ENCODE measurements at places on chromosomes 1 and 21.

GRCh38 chr1:10484521-10484920, 9.8 kb downstream of the PEX14 start:
- DNase-seq, result no peak

DNA sequence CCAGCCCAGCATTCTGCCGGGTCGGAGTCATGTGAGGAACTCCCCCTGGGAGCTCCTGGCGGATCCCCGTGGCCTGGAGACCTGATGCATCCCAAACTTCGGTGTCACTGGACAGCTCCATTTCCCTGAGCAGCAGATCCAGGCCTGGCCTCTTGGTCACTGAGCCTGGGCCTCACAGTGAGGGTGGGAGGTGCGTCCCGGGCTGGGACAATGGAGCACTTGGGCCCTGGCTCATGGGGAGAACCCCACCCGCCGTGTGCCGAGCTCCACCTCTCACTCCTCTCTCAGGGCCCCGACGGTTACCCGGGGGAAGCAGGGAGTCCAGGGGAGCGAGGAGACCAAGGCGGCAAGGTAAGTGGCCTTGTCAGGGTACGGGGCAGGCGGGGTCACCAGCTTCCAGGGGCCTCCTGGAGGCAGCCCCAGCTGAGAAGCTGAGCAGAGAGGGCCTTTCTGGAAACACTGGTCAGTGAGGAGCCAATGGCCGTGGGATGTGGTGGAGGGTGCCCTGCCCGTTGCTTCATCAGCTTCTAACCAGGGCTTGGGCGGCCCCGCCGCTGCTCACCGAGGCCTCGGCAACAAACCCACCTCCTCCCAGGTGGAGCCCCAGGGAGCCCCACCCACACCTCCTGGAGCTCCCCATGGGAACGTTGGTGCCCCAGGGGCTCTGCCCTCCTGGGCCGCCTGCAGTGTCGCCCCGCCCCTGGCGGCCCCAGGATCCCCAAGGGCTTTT, 19.8 kb downstream of the COL6A2 start:
- DNase-seq, result no peak

GRCh38 chr1:111758373-111758772, 2.7 kb downstream of the DDX20 start:
- no peak for DNase-seq

DNA sequence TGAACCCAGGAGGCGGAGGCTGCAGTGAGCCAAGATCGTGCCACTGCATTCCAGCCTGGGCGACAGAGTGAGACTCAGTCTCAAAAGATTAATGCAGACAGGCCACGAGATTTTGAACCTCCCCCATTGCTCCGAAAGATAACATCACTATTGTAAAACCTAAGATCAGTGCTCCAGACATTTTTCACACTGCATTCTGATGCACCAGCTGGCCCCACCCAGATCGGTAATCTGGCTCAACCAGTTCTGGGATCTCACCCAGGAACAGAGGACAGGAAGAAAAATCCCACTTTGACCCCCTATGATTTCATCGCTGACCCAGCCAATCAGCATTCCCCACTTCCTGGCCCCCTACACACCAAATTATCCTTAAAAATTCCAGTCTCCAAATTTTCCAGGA, 10.7 kb upstream of the CSRP1 start:
- DNase-seq, result no peak

DNA sequence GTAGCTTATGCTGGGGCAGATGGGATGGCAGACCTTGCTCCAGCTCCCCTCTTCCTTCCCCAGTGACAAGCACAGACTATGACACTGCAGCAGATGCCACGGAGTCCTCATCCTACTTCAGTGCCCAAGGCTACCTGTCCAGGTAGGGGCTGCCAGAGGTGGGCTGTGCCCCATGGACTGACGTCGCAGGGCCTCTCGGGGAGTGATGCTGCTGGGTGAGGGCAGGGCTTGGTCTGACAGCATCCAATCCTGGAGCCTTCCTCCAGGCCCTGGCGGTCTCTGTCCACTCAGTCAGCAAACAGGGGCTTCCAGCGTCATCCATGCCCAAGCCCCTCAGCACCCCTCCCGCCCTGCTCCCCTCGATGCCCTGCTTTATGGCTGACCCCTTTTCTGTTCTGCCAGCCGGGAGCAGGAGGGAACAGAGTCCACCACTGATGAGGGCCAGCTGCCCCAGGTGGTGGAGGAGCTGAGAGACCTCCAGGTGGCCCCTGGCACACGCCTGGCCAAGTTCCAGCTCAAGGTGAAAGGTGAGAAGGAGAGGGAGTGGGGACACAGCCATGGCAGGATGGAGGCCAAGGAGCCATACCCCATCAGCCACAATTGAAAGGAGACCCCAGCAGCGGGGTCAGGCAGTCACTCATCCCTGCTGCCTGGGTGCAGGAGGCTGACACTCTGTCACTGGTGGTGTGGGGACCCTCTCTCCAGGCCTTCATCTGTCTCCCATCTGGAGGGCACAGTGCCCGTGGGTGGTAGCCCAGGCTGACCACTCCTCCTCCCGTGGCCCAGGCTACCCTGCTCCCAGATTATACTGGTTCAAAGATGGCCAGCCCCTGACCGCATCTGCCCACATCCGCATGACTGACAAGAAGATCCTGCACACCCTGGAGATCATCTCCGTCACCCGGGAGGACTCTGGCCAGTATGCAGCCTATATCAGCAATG, 73.6 kb downstream of the TRIM11 start:
- DNase-seq, result no peak

GRCh38 chr1:221087919-221088318, 208.7 kb downstream of the HLX start:
- no peak for DNase-seq

DNA sequence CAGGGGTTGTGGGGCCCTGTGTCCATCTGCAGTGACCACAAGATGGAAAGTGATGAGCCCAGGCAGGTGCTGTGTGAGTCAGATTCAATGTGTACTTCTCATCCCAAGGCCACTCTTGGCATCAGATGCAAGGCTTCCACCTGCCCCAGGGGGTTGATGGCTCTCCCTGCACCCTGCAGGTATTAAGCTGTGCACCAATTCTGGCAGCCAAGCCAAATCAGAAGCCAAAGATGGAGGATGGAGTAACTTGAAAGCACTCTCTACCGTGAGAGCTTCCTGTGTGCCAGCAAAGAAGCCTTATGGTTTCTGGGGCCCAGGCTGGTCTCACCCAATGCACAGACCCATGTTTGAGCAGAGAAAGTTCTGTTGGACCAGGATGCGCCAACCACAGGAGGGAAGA, 44.3 kb upstream of the TENT5C start:
- DNase-seq, result no peak

- DNase-seq, result no peak
Measured at GRCh38 chr1:117531222-117531621, 74.6 kb upstream of the TENT5C start.

- no peak for DNase-seq
Measured at GRCh38 chr1:63487336-63488065, 35.5 kb downstream of the ITGB3BP start.
